Sigmoid colon (tissue), 7 donors: ENCODE measurements at places on chromosomes 4 and X. TPM values are rescaled to one million over a fixed set of nuclear protein-coding genes. Genes with fewer than 3 reads are reported as not detected.
A peak's percentile ranks its signal among the peaks of the same experiment; 100 is the strongest.

DNA sequence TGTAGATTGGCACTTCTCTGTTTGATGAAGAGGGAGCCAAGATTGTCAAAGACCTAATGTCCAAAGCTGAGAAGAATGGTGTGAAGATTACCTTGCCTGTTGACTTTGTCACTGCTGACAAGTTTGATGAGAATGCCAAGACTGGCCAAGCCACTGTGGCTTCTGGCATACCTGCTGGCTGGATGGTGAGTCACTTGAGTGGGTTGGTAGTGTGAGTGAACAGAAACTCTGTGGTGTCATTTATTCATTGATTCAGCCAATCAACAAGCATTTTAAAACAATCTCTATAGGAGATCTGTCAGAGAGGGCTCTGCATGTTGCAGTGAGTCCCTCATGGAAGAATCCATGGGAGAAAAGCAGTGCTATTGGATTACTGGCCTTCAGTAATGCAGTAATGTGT, 16.3 kb downstream of the TAF9B start:
- H3K27ac ChIP-seq = no peak overlapping the region
- DNase-seq = no peak
- no peaks in the 10 kb centered on the region for H3K4me1 ChIP-seq
- no peak overlapping the region for H3K4me3 ChIP-seq
- peaks cover 6% of the 10 kb centered on the region for H3K36me3 ChIP-seq

DNA sequence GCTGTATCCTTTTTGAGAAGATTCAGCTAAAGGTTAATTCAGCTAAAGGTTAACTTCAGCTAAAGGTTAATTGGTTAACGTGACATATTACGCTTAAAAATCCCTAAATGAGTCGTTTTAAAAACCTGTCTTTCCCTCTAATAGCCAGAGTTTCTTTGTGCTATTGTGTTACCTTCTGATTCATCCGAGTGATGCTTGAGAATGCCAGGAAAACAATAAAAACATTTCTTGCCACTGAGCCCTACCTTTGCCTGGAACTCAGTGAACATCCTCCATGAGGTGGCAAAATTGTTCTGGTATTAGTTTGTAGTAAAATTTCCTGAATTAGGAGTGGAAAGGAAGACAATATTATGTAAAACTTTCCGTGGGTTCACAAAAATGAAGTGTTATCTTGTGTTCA, 13.7 kb upstream of the TMPRSS11E start:
- H3K27me3 ChIP-seq = no peaks in the 10 kb centered on the region
- no peak overlapping the region for H3K4me3 ChIP-seq
- no peak for DNase-seq
- H3K4me1 ChIP-seq = no peaks in the 10 kb centered on the region
- H3K27ac ChIP-seq = no peak overlapping the region

DNA sequence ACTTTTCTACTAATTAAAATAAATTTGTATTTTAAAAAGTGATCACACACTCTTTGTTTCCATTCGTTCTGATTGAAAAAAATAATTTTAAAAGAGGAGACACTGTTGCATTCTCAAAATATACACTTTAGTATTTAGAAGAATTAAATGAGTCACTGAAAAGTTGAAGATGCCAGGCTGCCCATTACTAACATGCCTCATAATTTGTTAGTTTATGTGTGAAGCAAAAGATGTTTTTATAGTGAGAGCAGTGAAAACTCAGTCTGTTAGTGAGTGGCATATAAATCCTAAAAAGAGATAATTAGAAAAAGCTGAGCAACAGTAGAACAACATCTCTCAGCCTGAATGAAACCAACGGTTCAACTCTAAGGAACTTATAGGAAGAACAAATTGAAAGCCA, 143.4 kb downstream of the CDS1 start:
- peaks cover 6% of the 10 kb centered on the region for H3K36me3 ChIP-seq
- DNase-seq = no peak
- H3K27me3 ChIP-seq = no peaks in the 10 kb centered on the region
- H3K4me1 ChIP-seq = no peaks in the 10 kb centered on the region
- H3K27ac ChIP-seq = no peak overlapping the region
- H3K4me3 ChIP-seq = no peak overlapping the region

DNA sequence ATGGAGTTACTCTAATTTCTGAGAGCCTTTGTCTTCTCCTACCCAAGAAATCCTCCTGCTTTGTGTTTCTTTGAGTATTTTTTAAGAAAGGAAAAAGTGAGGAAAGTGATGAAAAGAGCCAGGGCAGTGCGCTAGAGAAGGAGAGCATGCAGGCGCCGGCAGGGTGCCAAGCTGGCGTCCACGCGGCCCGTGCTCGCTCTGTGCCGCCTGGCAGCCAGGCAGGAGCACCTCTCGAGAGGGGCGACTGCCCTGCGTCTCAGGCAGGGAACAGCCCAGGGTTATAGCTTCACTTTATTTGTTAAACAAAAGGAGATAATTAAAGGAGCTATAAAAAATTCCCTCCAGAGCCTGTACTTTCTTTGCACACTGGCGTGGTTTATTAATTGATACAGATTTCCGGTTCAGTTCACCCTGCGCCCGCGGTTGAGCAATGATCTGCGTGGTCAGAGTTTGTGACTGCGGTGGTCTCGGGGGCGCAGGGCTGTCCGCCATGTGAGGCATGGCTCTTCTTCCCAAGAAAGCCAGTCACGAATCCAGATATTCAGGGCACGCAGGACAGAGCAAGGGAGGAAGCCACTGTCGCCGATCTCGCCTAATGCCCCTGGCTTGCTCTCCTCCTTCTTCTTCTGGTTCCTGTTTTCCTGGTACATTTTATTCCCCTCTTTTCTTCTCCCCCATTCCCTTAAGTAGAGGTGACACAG, 110.8 kb upstream of the PAQR3 start:
- peak overlapping the region; percentile 23 for H3K4me3 ChIP-seq
- no peaks in the 10 kb centered on the region for H3K27me3 ChIP-seq
- peak overlapping the region; percentile 73 for H3K27ac ChIP-seq
- peaks cover 49% of the 10 kb centered on the region for H3K4me1 ChIP-seq

BRS3 gene
- total RNA-seq = not detected

DNA sequence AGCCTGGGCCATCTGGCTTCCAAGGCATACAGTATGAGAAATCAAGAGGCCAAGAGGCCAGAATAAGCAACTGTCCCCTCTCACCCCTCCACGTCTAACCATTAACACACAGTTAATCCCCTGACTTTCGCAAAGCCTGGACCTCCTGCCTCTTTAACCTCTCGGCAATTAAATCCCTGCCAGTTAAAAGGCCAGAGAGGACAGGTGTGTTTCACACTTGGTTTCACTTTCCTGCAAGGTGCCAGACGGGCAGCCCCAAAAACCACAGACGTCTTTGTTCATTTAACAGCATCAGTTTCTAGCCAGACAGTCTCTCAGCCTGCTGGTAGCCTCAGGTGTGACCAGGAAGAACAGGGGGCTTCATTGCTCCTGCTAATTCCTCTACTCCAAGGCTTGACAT, 91.1 kb upstream of the KIT start:
- H3K27me3 ChIP-seq = no peaks in the 10 kb centered on the region
- H3K4me1 ChIP-seq = no peaks in the 10 kb centered on the region
- H3K36me3 ChIP-seq = no peaks in the 10 kb centered on the region
- no peak for DNase-seq
- no peak overlapping the region for H3K4me3 ChIP-seq

DNA sequence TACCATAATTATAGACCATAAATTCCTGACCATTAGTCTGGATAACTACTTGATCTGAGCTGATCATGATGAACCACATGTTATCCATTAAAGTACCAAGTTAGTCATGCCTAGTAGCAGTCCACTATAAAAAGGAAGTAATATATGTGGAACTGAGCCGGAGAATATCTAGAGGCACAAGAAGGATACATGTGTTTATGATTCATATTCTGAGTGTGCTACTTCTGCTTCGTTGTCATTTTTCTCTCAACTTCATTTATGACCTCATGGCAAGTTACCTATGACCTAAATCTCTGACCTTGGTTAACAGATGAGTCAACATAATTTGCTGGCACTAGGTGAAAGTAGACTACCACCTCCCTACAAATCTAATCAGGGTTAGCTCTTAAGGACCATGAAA, 56.5 kb upstream of the ANKRD17 start:
- H3K36me3 ChIP-seq = no peaks in the 10 kb centered on the region
- no peak overlapping the region for H3K4me3 ChIP-seq
- no peaks in the 10 kb centered on the region for H3K4me1 ChIP-seq

CXCL5 gene
- total RNA-seq = not detected

- H3K4me1 ChIP-seq = peaks cover 15% of the 10 kb centered on the region
- H3K4me3 ChIP-seq = peak overlapping the region; percentile 32
- no peak overlapping the region for H3K27ac ChIP-seq
- H3K36me3 ChIP-seq = no peaks in the 10 kb centered on the region
- no peaks in the 10 kb centered on the region for H3K27me3 ChIP-seq
Measured at GRCh38 chr4:105808750-105809041, 86.6 kb upstream of the NPNT start.

GRCh38 chr4:99341426-99341825, 11.1 kb downstream of the ADH1C start:
- H3K4me3 ChIP-seq = no peak overlapping the region
- no peak overlapping the region for H3K27ac ChIP-seq
- no peaks in the 10 kb centered on the region for H3K27me3 ChIP-seq
- peaks cover 3% of the 10 kb centered on the region for H3K4me1 ChIP-seq
- no peaks in the 10 kb centered on the region for H3K36me3 ChIP-seq
- no peak for DNase-seq

DNA sequence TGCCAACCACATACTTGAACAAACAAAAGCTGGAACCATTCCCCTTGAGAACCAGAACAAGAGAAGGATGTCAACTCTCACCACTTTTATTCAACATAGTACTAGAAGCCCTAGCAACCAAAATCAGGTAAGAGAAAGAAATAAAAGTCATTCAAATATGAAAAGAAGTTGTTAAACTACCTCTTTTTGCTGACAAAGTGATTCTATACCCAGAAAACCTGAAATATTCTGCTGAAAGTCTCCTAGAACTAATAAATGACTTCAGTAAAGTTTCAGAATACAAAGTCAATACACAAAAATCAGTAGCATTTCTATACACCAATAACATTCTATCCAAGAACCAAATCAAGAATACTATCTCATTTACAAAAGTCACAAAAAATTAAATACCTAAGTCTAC, 187.0 kb downstream of the UGT8 start:
- H3K4me3 ChIP-seq = no peak overlapping the region
- no peaks in the 10 kb centered on the region for H3K27me3 ChIP-seq
- H3K27ac ChIP-seq = no peak overlapping the region
- no peak for DNase-seq
- H3K36me3 ChIP-seq = no peaks in the 10 kb centered on the region
- no peaks in the 10 kb centered on the region for H3K4me1 ChIP-seq

MAGED4 gene
- 8.3 TPM for total RNA-seq

- H3K27me3 ChIP-seq = no peaks in the 10 kb centered on the region
- H3K27ac ChIP-seq = no peak overlapping the region
- no peak overlapping the region for H3K4me3 ChIP-seq
- no peaks in the 10 kb centered on the region for H3K36me3 ChIP-seq
- H3K4me1 ChIP-seq = no peaks in the 10 kb centered on the region
Measured at GRCh38 chr4:105765690-105766407, 57.3 kb downstream of the GSTCD start.

SLIT2 gene
- 27.0 TPM for total RNA-seq

GRCh38 chr4:100420571-100420970, 97.3 kb downstream of the EMCN start:
- H3K27me3 ChIP-seq = no peaks in the 10 kb centered on the region
- DNase-seq = no peak
- H3K4me1 ChIP-seq = no peaks in the 10 kb centered on the region
- no peak overlapping the region for H3K4me3 ChIP-seq
- no peaks in the 10 kb centered on the region for H3K36me3 ChIP-seq

- no peak overlapping the region for H3K4me3 ChIP-seq
- H3K36me3 ChIP-seq = no peaks in the 10 kb centered on the region
- DNase-seq = no peak
- no peak overlapping the region for H3K27ac ChIP-seq
- H3K4me1 ChIP-seq = no peaks in the 10 kb centered on the region
- no peaks in the 10 kb centered on the region for H3K27me3 ChIP-seq
Measured at GRCh38 chrX:45709381-45709780, 508.7 kb upstream of the DIPK2B start.

GLRB gene
- total RNA-seq = 14.5 TPM

NOX1 gene
- total RNA-seq = 0.33 TPM

HHIP gene
- total RNA-seq = 0.55 TPM

- H3K4me3 ChIP-seq = no peak overlapping the region
- H3K27me3 ChIP-seq = no peaks in the 10 kb centered on the region
- H3K36me3 ChIP-seq = no peaks in the 10 kb centered on the region
- H3K27ac ChIP-seq = no peak overlapping the region
- DNase-seq = no peak
Measured at GRCh38 chr4:166363198-166363597, 490.2 kb downstream of the TLL1 start.

- no peaks in the 10 kb centered on the region for H3K27me3 ChIP-seq
- no peak overlapping the region for H3K27ac ChIP-seq
Measured at GRCh38 chr4:35754047-35754446, 490.3 kb downstream of the ARAP2 start.

DNA sequence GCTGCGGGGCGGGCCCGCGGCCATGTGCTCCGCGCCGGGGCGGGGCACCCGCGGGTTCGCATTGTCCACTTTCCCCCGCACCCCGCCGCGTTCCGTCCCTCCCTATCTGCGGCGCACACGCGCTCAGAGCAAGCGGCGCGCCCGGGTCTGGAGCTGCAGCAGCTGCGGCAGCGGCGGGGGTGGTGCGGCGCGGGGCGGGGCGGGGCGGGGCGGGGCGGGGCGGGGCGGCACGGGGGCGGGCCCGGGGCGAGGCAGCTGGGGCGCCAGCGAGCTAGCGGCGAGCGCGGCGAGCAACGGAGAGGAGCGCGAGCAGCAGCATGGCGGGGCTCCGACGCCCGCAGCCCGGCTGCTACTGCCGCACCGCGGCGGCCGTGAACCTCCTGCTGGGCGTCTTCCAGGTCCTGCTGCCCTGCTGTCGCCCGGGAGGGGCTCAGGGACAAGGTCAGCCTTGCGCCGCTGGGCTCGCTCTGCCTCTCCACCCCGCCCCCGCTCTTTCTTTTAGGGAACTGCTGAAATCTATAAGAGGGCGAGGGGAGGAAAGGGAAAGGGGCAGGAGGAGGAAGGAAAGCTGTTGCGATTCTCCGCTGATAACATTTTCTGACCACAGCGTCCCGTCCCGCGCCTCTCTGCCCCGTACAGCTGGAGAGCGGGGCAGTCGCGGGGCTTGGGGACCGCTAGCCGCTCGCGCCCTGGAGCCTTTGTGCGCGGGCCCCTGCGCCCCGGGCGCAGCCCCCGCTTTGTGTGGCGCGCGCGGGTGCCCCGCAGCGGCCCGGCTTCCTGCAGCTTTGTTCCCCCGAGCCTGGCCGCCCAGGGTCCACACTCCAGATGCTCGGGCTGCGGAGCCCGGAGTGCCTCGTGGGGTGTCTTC, at the start of gene TMEM131L:
TSS of gene TMEM131L (plus strand) at position 280 of the 868 bp plus-strand sequence. CDS start at position 318, 38 bp downstream.
- no peaks in the 10 kb centered on the region for H3K36me3 ChIP-seq
- H3K4me3 ChIP-seq = peak within 1 kb of the TSS; percentile 88
- peak; percentile 83 for DNase-seq
- peaks cover 28% of the 10 kb centered on the region for H3K4me1 ChIP-seq

GRCh38 chr4:99648321-99648720, 9.3 kb downstream of the C4orf54 start:
- H3K36me3 ChIP-seq = no peaks in the 10 kb centered on the region
- peak overlapping the region; percentile 21 for H3K27ac ChIP-seq
- no peaks in the 10 kb centered on the region for H3K27me3 ChIP-seq
- H3K4me3 ChIP-seq = no peak overlapping the region
- no peak for DNase-seq

GRCh38 chr4:11299836-11300235, 128.9 kb downstream of the HS3ST1 start:
- H3K36me3 ChIP-seq = no peaks in the 10 kb centered on the region
- no peak for DNase-seq
- H3K27ac ChIP-seq = no peak overlapping the region
- H3K27me3 ChIP-seq = no peaks in the 10 kb centered on the region
- H3K4me1 ChIP-seq = no peaks in the 10 kb centered on the region

GRCh38 chr4:142336251-142336934, 509.7 kb downstream of the INPP4B start:
- no peak overlapping the region for H3K27ac ChIP-seq
- H3K27me3 ChIP-seq = no peaks in the 10 kb centered on the region
- H3K36me3 ChIP-seq = no peaks in the 10 kb centered on the region
- H3K4me3 ChIP-seq = no peak overlapping the region
- H3K4me1 ChIP-seq = no peaks in the 10 kb centered on the region
- DNase-seq = no peak

SHROOM2 gene
- 2.0 TPM for total RNA-seq

WNK3 gene
- 1.6 TPM for total RNA-seq
